ENCODE measurements at places on chromosomes 2 and 18.

DNA sequence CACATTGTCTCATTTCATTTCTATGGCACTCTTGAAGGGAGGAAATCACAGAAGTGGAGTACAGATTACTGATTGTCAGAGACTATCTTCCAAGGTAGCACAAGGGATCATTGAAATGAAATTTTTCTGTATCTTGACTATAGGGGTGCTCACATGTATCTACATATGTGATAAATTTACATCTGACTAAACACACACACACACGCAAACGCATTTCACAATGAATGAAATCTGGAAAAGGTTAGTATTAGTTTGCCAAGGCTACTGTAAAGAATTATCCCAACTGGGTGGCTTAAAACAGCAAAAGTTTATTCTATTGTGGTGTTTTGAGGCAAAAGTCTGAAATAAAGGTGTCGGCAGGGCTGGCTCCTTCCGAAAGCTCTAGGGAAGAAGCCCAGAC, 144.6 kb downstream of the SH3BP4 start:
- DNase-seq, result no peak

- no peak for DNase-seq
Measured at GRCh38 chr2:9330612-9331270, 92.6 kb downstream of the ITGB1BP1 start.

DNA sequence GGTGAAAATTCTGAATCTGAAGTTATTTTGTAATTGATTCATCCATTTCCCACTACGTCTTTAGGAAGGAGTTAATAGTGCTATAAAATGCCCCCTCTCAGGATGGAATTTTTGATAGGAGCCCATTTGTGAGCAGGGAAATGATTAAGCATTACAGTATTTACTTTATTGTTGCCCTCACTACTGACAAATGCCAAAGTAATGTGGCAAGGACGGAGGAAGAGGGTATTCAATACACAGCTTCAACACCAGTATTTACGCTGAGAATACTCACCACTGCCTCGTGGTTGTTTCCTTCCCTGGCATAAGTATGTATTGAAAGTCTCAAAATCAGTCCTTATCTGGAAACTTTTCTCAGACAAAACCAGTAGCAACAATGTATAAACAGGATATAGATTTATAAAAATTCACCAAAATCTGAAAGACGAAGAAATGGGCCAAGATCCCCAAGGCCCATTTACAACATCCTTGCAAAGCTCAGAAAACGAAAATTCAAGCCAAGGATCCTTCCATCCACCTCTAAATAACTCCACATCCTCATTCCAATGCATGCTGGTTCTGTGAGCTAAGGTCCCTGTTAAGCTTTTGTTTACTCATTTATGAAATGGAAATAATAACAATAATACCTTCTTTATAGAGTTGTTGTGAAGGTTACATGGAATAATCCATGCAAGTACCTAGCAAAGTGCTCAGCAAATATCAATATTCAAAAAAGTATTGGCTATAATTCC, 29.3 kb downstream of the FEZ2 start:
- no peak for DNase-seq

DNA sequence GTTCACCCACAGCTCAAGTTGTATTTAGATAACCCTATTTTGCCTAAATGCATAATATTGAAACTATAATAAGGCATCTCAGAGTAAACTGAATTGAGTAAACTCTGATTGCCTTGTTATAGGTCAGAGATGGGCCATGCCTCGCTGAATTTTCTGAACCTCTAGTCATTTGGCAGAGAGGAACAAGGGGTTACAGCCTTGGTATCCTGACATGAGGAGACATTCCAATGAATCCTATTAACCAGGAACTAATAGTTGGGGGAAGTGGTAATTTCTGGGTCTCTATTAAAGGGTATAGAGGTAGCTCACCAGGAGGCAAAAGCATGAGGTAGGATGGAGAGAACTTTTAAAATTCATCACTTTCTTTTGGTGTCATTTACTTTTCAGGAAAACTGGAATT, 227.4 kb upstream of the CHST9 start:
- DNase-seq, result no peak

DNA sequence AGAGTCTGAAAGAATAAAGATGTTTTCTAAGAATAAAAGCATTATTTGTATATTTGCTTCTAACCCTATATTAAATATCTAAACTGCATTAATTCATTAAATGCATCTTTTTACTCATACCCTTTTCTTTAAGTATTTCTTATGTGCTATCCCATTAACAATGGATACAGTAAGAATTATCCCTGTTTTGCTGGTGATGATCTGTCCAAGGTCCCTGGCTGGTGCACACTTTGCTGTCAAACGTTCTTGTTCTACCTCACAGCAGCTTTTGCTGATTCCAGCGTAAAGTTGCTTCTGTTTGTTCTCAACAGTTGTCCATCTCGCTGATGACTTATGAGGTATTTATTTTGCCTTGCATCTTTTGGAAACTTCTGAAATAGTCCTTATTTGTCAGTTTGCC, 504.0 kb downstream of the PLCL1 start:
- no peak for DNase-seq

DNA sequence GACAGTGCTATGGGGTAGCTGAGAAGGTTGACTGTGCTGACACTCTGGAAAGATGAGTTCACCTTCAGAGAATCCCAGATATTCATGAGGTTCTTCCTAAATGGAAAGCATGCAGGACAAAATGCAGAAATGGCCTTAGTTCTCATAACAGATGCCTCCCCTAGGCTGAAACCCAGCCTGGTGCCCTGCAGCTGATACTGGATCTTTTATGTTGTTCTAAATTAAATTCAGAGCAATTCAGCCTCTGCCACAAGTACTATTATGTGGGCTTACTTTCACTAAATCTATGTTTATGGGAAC, 172.0 kb upstream of the SERPINE2 start:
- DNase-seq, result no peak

- no peak for DNase-seq
Measured at GRCh38 chr18:79377187-79377891, 18.4 kb upstream of the NFATC1 start.

GRCh38 chr2:239375278-239376061, 25.4 kb downstream of the HDAC4 start:
- DNase-seq, result no peak

DNA sequence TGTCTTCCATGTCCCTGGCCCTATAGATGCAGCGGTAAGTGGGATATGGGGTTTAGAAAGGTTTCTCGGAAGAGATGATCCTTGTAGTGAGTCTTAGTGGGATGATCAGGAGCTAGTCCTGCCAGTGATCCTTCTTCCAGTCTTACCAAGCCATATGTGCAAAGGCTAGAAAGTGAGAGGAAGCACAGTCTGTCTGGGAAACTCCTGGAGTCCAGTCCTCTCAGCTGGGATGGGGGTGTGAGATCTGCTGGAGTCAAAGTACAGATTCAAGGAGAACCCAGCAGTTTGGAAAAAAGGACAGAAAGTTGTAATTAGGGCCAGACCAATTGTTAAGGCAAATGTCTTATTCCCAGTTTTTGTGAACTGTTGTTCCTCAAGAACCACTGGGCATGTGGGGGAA, 83.3 kb downstream of the LIMS1 start:
- no peak for DNase-seq

DNA sequence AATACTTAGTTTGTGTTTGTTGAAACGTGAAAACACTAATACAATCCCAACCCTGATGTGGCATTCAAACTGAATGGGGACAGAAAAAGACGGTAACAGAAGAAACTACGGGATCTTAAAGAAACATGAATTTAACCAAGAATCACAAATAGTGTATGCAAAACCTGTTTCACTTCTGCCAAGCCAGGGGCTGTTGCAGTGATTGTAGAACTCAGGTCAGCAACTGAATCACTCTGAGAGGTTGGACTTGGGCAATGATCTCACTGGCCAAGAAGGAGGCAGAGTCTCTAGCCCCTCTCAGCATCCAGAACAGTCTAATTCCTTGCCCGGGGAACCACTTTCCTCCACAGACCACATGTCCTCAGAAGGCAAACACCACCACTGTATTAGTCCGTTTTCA, 54.9 kb upstream of the CRIM1 start:
- DNase-seq, result no peak

DNA sequence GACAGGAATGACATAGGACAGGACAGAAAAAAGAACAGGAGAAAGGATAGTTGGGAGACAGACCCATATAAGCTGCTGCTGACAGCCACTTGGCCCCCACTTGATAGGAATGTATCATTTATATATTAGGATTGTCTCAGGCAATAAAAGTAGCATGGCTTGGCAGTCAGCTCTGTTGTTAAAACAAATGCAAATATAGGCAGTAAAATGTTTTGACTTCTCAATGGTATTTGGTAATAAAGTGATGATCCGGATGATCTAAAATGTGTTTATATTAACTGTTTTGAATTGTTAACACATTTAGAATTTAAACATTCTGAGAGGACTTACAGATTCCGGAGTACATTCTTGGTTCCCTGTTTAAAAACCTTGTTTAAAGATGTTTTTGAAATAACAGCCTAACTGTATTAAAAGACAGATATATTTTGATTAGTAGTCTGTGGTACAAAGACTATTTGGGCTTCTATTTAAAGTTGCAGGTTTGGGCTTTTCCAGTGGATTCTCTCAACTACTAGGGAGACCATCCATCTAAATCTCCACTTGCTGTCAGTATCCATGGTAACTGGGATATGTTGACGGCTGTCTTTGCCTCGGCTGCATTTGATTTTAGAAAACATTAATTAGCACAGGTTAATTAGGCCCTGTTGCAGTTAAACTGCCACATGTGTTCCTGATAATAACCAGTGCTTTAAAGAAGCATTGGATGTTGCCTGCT, 147.6 kb downstream of the ESCO1 start:
- no peak for DNase-seq

- DNase-seq, result no peak
Measured at GRCh38 chr18:7626922-7627440, 59.9 kb downstream of the PTPRM start.

DNA sequence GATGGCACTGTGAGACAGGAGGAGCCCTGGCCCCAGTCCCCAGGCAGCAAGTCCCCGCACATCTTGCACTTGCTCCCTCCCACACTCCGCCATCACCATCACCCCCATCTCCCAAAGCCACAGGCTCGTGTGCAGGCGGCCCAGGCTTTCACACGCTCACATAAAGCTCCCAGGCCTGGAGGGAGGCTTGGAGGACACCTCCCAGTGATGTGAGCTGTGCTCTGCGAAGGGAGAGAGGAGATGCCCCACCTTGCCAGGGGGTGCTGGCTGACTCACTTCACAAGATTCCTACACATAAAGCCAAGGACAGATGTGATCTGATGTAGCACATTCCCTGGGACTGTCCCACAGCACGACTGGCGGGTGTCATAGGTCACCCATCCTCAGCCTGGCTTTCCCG, 28.9 kb downstream of the CELF4 start:
- DNase-seq, result no peak

DNA sequence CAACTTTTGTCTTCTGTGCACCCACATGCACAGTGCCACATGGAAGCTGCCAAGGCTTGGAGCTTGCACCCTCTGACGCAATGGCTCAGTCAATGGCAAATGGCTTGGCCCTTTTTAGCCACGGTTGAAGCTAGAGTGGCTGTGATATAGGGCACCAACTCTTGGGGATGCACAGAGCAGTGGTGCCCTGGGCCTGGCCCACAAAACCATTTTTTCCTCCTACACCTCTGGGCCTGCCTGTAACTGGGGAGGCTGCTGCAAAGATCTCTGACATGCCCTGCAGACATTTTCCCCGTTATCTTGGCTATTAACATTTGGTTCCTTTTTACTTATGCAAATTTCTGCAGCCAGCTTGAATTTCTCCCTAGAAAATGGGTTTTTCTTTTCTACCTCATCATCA, 74.9 kb downstream of the ZDBF2 start:
- DNase-seq, result no peak

DNA sequence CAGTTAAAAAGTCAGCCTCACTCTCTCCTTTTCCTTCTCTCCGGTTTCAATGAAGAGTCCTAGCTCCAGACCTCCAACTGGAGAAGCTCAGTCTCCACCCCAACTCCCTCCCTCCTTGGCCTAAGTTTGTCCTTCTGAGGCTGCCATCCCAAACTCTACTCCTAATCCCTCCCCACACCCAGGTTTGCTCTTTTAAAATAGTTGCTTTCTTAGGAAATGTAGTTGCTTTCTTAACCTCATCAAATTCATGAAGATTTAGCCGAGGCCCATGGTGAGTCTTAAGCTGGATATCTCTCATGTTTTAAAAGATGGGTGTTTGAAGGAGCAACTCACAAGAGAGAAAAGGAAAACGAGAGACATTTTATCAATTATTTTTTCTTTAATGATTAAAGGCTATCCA, 937 bp upstream of the LANCL1 start:
- no peak for DNase-seq

Data from T-helper 2 cell treated with Interferon-gamma antibody and Interleukin-4, amounts not matched to agents 5 μg/mL and 100 μg/mL, for 36 hours (primary cell).